Activated gamma-delta T cell treated with anti-CD3 and anti-CD28 coated beads, Interleukin-2, amount 50 U/mL, for 16 hours (primary cell): ENCODE measurements at places on chromosomes 16 and 17.

GRCh38 chr16:79083508-79084299 is 516.8 kb downstream of the MAF start:
- DNase-seq: no peak

DNA sequence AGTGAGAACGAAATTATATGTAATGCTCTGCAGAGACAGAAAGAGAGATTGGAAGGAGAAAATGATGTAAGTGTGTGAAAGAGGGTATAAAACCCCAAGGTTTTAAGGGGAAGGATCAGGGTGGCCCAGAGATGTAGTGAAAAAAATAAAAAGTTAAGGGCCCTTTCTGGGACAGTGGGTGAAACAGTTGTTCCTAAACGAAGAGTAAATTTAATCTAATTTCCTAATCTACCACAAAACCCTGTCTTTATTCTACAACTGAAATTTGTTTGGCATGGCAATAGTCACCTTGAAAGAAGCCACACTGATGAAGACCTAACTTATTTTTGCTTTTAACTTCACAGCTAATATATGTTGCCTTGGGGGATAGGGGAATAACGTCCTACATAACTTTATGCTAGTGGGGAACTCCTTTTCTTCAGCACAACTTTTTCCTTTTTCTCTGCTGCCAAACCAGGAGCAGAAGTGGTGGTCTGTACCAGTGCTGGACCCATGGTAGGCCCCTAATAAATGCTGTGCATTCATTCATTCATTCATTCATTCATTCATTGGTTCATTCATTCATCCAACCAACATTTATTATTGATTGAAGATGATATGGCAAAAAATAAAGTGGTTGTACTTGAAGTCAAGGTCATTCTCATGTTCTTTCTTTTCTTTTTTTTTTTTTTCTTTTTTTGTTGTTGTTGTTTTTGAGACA is 25.4 kb downstream of the CALCOCO2 start:
- no peak for DNase-seq

GRCh38 chr17:57294629-57295501 is 38.5 kb downstream of the MSI2 start:
- DNase-seq: peak; percentile 35

DNA sequence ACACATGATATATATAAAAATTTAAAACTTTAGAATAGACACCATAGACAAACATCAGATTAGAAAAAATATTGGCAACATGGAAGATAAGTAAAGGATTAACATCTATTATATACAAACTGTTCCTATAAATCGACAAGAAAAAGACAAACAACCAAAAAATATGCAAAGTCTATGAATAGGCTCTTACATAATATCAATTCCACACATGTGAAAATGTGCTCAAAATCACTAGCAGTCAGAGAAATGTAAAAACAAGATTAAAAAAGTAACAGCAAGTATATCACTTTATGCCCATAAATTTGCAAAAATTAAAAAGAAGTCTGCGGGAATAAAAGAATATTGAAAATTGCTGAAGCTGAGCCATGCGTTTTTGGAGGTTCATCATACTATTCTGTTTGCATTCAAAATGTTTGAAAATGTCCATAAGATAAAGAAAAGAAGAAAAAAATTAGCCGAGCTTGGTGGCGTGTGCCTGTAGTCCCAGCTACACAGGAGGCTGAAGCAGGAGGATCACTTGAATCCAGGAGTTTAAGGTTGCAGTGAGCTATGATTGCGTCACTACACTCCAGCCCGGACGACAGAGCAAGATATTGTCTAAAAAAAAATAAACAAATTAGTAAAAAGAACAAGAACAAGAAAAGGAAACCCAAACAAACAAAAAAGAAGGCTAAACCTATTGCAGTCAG is 11.2 kb upstream of the ERN2 start:
- no peak for DNase-seq

DNA sequence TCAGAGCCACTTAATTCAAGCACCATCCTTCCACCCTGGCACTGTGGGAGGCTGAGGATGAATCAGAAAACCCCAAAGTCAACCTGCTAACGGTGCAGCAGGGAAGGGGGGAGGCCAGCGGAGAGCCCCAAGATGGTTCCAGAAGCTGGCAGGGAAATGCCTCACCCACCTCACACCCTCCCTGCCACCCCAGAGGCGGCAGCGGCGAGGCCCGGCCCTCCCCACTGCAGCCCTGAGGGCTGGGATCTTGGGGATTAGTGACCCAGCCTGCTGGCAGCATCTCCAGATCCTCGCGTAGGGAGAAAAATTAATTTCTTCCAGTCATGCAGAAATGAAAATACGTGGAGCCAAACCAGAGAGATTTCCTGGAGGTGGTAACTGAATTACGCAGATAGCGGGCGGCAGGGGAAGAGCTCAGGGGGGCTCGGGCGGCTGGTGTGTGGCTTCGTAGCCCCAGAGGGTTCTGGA is 38.2 kb downstream of the CBFA2T3 start:
- no peak for DNase-seq

DNA sequence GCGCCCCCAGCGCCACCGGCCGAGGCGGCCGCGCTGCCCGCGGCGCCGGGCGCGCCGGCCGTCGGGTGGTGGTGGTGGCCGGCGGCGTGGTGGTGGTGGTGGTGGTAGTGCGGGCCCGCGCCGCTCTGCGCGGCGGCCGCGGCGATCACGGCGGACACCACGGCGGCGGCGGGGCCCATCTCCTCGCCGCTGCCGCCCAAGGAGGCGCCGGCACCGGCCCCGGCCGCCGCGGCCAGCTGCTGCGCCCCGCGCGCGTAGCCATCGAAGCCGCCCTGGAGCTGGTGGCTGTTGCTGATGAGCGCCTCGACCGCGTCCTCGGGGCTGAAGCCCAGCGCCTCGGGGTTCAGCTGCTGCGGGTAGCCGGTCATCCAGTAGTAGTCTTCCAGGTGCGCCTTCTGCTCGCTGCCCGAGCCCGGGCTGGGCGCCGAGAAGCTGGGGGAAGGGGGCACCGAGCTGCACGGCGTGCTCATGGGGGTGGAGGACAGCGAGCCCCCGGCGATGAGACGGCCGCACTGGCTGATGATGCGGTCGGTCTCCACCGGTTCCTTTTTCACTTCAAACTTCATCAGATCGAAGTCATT is 1.2 kb downstream of the MAF start:
- DNase-seq: no peak

DNA sequence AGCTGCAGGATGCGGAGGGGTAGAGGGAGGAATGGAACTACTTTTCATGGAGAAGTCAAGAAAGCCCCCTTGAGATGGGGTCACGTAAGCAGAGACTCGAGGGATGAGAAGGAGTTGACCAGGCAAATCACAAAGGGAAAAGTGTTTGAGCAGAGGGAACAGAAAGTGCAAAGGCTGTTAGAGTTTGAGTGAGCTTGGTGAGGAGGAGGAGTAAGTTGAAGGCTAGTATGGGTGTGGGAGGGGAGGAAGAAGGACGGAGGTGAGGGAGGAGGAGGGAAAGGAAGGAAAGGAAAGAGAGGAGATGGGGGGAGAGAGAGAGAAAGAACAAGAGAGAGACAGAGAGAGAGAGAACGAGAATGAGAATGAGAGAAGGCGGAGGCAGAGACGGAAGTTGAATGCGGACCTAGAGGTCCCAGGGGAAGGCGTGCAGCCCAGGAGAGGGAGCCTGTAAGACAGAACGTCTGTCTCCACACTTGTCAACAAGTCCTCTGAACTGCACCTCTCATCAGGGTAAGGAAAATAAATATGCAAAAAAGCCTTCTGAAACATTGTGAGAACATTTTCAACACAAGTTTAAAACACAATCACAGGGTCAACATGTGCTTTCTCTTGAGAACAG is 279.8 kb upstream of the EEF2KMT start:
- no peak for DNase-seq

GRCh38 chr16:85902366-85903155 is 3.6 kb downstream of the IRF8 start:
- DNase-seq: peak; percentile 49

DNA sequence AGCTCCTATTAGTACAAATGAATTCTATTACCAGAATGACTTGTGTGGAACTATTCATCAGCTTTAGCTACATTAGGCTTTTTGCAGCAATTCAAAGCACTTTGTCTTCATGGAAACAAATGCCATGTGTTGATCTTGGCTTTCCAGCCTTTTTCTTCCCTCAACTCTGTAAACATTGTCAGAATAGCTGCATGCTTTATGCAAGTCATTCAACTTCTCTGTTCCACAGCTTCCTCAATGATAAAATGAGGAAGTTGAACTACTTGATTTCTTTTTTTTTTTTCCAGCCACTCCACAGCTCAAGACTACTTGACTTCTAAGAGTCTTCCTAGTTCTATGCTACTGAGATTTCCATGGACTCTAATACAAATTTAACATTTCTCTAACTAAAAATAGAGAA is 41.1 kb downstream of the KIAA0753 start:
- no peak for DNase-seq

DNA sequence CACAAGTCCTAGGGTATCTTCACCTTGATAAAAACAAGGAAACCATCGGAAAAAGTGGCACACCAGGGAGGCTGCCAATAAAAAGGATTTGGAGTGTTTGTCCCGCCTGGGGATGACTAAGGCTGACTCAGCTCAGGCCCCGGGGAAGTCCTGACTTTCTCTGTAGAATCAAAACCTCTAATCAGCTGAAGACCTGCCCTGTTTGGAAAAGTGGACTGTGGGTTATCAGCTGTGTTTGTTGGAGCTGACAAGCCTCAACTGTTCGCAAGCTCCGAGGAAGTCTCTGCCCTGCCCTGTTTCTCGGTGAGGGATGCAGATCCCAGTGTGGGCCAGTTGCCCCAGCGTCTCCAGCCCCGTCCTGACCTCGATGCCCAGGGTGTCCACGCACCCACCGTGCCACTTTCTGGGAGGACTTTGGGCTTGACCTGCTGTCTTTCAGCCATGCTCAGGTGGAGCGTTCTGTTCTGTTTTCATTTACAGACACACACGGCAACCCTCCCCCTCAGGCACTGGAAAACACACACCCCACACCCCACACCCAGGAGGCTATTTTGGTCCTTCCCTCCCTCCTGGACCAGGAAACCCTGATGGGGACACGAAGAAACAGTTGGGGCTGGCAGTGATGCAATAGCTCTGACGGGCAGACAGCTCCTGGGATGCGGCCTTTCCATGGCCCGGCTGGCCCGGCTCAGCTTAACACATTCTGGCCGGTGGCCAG is 27.6 kb upstream of the PITPNA start:
- DNase-seq: no peak

DNA sequence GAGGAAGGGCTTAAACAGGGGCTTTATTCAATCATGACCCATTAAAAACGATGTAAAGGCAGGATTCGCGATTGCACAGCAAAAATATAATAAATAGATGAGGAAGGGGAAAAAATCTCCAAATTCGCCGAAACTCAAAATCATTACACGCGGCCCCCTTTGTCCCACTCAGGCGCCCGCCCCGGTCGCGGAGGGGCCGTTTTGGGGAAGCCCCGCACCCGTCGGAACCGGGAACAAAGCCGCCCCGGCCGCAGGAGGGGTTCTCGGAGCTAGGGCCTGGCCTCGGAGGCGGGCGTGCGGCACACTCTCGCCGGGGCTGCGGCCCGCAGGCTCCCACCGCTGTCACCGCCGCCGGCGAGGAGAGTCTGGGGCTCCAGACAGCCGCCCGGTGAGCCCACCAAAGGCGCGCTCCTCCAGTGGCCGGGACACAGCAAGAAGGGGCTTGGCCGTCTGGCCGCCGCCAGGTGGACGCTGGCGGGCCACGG is 521 bp downstream of the C16orf87 start:
- peak; percentile 22 for DNase-seq

GRCh38 chr16:4376893-4377572 is 5.4 kb downstream of the VASN start:
- DNase-seq: no peak

DNA sequence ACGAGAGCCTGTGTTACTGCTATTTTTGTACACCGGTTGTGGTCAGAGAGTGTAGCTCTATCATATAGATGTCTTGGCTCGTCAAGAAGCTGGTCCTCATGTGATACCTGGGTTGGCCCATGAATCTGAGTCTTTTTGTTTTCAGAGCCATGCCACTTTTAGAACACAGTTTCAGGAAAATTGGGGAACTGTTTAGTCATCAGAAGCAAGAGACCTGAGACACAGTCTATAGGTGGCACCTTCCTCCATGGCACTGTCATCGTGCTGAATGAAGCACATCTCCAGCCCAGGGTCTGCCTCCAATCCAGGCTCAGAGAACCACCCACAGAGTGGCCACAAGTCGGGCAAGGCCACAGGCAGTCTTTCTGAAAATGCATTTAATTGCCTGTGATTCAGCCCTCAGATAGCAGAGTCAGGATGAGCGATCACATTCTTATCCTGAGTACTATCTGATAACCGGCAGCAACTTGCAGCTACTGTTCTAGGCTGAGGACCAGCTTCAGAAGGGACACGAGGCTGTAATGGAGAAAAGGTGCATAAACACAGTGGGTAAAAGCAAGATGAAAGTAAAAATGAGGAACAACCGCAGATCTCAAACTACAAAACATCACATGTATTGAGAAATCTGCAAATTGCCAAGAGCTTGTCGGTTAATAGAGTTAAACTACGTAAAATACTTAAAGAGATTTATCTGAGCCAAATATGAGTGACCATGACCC is 14.2 kb upstream of the HAPSTR1 start:
- DNase-seq: no peak

- no peak for DNase-seq
Measured at GRCh38 chr16:58010886-58011285, 9.7 kb downstream of the USB1 start.

DNA sequence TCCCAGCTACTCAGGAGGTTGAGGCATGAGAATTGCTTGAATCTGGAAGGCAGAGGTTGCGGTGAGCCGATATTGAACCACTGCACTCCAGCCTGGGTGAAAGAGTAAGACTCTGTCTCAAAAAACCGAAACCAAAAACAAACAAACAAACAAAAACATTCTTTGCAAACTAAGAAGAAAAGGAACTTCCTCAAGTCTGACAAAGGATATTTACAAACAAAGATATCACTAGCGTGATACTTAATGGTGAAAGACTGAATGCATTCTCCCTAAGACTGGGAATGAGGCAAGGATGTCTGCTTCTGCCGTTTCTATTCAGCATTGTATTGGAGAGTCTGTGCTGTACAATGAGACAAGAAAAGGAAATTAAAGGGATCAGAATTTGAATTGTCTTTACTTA is 10.5 kb upstream of the MPO start:
- no peak for DNase-seq

- no peak for DNase-seq
Measured at GRCh38 chr17:8846768-8847211, 20.7 kb downstream of the PIK3R6 start.

GRCh38 chr17:42421507-42422338 is 1.3 kb downstream of the CAVIN1 start:
- no peak for DNase-seq

- DNase-seq: no peak
Measured at GRCh38 chr16:2064368-2064945, 16.7 kb downstream of the TSC2 start.

DNA sequence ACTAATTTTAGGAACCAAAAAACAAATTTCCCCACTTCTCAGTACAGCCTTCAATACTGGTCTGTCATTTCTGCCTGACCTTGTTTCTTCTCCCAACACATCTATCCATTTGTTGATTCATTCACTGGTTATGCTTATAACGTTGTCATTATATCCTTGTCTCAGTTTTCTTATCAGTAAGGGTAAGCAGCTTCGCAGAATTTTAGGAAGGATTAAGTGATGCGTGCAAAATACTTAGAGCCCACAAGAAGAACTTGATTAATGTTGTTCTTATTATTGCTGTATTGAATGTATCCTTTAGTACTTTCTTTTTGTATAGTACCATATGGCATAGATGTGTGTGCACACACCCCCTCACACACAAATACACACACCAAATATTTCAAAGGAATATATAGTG is 403.5 kb upstream of the HSBP1 start:
- DNase-seq: no peak
